Germinal center (tissue), 1 donor: ENCODE measurements at places on chromosomes 6 and 20.

DNA sequence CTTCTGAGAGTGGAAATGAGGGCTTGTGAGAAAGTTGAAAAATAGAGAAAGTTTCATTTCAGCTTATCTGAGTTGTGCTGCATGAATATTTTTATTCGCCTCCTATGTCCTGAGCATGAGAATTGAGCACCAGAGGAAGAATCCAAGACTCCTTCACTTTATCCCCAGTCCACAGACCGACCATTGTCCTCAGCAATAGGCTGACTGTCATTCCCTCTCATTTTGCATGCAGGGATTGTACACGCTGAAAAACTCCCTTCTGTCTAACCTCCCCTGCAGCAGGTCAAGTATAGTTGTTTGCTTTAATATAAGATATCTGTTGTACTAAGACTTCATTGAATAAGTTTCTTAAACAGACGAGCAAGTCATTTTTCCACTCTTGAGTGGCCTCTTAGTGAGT lies 437.6 kb downstream of the PRKN start:
- DNase-seq = no peak

- DNase-seq = no peak
Measured at GRCh38 chr20:50237349-50237748, 46.7 kb downstream of the CEBPB start.

DNA sequence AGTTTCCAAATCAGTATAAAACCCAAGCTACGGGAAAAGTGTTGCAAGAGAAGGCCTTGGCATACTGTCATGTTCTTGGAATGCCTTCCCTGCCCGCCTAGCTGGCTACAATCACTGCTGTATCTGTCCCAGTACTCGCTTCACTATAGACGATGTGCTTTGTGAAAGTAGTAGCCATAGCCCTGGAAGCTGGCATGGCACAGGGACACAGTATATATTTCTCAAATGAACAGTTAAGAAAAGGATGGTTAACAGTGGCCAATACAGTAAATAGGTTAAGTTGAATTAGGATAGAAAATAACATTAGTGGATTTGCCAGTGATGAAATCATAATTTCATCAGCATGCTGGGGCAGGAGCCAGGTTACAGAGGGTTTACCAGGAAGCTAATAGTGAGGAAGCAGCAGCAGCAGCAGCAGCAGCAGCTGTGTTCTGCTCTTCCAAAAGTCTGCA lies 499.3 kb downstream of the CDKAL1 start:
- no peak for DNase-seq

DNA sequence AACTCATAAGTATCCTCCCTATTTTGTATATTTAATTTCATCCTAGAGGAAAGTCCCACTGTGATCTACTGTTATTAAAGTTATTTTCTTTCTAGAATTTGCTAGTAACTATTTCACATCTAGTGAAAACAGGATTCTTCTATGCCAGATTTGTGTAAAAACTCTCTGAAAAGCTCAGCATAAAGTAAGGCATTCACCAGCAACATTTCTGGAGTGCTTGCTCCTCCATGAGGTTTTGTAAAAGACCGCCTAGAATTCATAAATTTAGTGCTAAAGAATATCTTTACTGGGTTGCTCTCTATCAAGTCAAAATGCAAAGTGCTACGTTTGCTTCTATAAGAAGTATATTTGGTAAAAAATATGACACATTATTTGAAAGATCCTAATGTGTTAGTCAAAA lies 173.5 kb upstream of the IRAK1BP1 start:
- no peak for DNase-seq

DNA sequence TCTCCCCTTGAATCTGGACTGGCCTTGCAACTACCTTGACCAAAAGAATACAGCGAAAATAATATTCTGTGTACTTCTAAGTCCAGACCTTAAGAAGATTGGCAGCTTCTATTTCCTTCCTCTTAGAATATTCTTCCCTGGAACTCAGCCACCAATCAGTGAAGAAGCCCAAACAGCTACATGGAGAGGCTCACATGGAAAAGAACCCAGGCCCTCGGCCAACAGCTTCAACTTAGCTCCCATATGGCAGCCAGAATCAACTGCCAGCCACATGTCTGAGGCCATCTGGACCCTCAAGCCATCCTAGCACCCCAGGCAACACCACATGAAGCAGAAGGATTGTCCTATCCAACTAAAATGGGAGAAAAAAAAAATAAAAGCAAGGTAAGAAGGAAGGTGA lies 178.8 kb downstream of the IBTK start:
- DNase-seq = no peak

GRCh38 chr20:33947709-33948295 lies 45.9 kb upstream of the RALY start:
- DNase-seq = peak; percentile 41

- no peak for DNase-seq
Measured at GRCh38 chr20:54084727-54085388, 14.5 kb upstream of the BCAS1 start.
